ENCODE measurements at places on chromosomes 5 and 9.

- H3K27me3 ChIP-seq = no peaks in the 10 kb centered on the region
- peaks cover 24% of the 10 kb centered on the region for H3K4me1 ChIP-seq
- H3K27ac ChIP-seq = no peak overlapping the region
- no peaks in the 10 kb centered on the region for H3K36me3 ChIP-seq
- no peak overlapping the region for H3K4me3 ChIP-seq
- DNase-seq = peak; percentile 59
These were observed 52.7 kb upstream of the ERCC6L2 start for GRCh38 chr9:95822583-95823431.

DNA sequence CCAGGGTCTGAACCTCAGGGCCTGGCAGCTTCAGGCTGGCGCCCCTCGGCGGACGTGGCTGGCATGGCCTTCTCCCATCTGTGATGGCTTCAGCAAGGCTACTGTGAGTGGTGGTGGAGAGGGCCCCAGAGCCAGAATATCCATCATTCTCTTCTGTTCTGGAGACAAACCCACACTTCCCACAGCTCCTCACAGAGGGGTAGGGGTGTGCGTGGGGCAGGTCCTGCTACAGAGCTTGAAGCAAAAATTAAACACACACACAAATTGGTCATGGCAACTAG lies 9.6 kb downstream of the GPX3 start:
- H3K4me1 ChIP-seq = no peaks in the 10 kb centered on the region
- peaks cover 65% of the 10 kb centered on the region for H3K36me3 ChIP-seq
- no peak overlapping the region for H3K27ac ChIP-seq

- DNase-seq = peak; percentile 24
- H3K4me1 ChIP-seq = no peaks in the 10 kb centered on the region
- H3K36me3 ChIP-seq = no peaks in the 10 kb centered on the region
- no peaks in the 10 kb centered on the region for H3K27me3 ChIP-seq
- no peak overlapping the region for H3K4me3 ChIP-seq
These were observed 138.6 kb downstream of the ARRDC3 start for GRCh38 chr5:91244380-91245073.

DNA sequence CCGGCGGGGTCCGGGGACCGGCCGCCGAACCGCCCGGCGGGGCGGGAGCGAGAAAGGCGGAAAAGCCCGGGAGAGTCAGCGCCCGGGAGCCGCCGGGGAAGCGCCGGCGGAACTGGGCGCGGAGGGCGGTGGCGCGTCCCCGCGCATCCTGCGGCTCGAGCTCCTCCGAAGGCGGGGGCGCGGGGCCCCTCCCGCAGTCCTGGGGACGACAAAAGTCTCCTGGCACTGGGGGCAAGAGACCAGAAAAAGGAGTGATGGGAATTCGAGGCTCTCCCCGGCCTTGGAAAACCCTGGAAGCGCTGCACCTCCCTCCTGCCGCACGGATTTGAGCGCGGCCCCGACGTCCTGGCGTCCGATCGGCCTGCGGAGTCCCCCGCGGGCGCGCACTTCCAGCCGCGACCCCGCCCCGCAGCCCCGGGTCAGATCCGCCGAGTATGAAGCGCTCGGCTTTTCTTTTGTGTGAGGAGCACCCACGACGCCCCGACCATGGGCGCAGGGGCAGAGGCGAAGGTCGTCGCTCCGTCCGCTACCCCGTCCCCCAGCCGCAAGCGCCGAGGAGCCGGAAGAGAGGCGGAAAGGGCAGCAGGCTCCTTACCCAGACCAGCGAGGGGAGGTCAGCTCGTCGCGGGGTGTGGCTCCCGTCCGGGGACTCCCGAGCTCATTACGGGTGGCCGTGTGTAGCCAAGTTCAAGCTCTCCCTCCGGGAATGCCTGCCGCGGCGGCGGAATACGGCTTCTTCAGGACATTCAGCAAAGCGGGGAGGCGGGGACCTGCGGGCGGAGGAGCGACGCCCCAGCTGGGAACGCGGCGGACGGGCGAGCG lies at the start of gene EPB41L4A:
TSS of gene EPB41L4A (minus strand) at position 114 of the 822 bp plus-strand sequence. CDS start 238 bp downstream, outside the sequence.
- no peaks in the 10 kb centered on the region for H3K36me3 ChIP-seq
- H3K27me3 ChIP-seq = no peaks in the 10 kb centered on the region
- no peak within 1 kb of the TSS for H3K27ac ChIP-seq
- H3K4me1 ChIP-seq = no peaks in the 10 kb centered on the region
- peak within 1 kb of the TSS; percentile 97 for H3K4me3 ChIP-seq
- peak; percentile 59 for DNase-seq

DNA sequence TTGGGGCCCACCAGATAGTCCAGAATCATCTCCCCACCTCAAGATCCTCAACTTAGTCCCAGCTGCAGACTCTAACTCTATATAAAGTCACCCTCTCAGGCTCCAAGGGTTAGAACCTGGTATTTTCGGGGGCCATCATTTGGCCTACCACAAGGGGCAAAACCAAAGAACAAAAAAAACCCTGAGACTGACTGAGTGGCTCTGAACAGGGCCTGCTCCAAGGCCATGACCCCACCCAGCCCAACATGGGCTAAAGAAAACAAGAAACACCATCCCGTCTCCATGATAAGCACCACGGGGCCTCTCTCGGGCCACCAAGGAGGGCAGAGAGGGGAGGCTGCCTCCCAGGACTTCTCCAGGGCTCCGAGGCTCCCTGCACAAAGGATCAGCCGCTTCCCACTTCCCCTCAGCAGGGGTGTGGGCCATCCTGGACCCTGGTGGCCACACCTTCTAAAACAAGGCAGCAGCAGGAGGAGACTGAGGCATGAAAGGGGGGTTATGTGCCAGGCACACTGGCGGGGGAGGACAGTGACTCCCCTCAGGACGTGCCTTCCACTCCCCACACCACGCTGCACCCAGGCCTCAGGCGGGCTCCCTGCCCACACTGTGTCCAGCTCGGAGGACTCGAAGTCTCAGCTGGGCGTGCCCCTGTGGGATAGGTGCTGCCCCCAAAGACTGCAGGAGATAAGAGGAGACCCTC lies 51.5 kb downstream of the SEMA4D start:
- no peak for DNase-seq
- H3K4me3 ChIP-seq = no peak overlapping the region
- peaks cover 13% of the 10 kb centered on the region for H3K4me1 ChIP-seq
- no peak overlapping the region for H3K27ac ChIP-seq

DNA sequence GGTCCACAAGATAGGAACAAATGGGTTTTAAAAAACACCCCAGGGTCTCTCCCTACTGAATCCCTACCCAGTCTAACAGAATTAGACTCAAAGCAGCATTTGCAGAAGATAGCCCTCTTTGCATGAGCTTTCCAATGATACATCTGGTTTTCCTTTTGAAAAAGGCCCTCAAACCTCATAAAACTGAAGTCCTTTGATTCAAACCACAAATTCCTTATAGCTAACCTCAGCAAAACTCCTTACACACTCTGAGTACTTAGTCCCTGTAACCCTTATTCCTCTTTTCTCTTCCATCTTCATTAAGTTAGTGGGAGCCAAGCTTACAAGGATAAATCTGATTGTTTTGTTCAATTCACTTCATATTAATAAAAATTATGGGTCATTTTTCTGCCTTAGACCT lies 90.5 kb upstream of the TNC start:
- H3K27ac ChIP-seq = no peak overlapping the region
- no peaks in the 10 kb centered on the region for H3K27me3 ChIP-seq
- no peak overlapping the region for H3K4me3 ChIP-seq

DNA sequence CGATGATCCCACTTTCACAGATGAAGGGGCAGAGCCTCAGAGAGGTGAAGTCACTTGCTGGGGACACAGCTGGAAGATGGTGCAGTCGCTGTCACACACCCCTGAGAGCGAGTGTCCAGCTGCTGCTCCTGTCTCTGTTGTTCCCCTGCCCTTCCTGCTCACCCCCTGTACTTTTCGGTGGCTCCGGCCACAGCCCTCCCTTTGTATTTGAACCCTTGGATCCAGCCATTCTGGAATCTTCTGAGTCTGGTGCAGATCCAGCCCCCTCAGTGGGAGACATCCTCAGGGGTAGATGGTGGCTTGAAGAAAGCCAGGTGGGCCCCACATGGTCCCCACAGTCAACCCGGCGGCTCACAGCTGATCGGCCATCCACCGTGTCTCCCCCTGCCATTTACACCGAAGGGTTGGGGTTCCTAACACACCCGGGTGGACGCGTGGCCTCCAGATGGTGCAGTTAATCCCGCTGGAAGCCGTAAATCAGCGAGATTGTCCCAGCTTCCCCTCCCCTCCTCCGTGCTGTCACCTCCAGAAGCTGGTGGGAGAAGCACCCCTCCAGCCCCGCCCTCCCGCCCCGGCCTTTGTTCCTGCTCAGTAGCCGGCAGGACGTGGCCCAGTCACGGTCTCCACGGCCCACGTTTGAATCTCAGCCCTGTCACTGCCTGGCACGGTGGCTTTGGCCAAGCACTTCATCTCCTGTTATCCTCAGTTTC lies 204.8 kb downstream of the C9orf50 start:
- H3K27ac ChIP-seq = peak overlapping the region; percentile 50
- H3K4me3 ChIP-seq = no peak overlapping the region
- no peaks in the 10 kb centered on the region for H3K36me3 ChIP-seq

DNA sequence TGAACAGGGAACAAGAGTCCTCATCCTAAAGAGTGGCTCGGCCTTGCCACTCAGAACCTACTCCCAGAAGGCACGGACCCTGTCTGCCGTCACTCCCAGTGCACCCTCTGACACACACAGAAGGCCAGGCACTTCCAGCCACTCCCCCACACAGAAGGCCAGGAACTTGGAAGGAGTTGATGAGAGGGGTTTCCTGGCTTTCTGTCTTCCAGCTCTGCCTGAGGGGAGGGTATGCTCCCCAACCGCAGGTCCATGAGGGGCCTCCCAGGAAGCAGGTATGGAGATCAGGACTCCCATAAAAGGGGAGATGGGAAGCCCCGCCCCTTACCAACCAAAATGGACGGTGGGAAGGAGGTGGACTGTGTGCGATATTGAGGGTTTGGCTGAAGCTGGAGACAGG lies 247.6 kb upstream of the IRX4 start:
- no peaks in the 10 kb centered on the region for H3K27me3 ChIP-seq
- no peak overlapping the region for H3K4me3 ChIP-seq
- H3K36me3 ChIP-seq = no peaks in the 10 kb centered on the region
- no peak overlapping the region for H3K27ac ChIP-seq
- DNase-seq = no peak

DNA sequence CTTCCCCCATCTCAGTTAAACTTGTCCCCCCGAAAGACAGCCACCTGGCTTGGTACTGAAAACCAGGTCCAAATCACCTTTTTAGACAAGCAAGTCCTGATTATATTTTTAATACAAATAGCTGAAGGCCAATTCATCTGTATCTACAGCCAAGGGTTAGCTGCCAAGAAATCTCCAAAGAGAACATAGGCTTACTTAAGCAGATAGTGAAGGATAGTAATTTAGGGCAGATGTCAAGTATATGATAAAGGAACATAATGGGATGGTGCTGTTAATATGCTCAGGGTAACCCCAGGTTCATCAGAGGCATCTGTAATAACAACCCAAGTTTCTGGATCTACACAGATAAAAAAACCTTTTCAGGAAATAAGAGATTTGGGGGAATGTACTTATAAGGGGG lies 133.0 kb downstream of the EBF1 start:
- H3K27me3 ChIP-seq = no peaks in the 10 kb centered on the region
- no peaks in the 10 kb centered on the region for H3K36me3 ChIP-seq
- no peak overlapping the region for H3K27ac ChIP-seq
- no peak overlapping the region for H3K4me3 ChIP-seq
- DNase-seq = no peak
- H3K4me1 ChIP-seq = no peaks in the 10 kb centered on the region

- H3K4me3 ChIP-seq = no peak overlapping the region
- H3K27me3 ChIP-seq = no peaks in the 10 kb centered on the region
- no peaks in the 10 kb centered on the region for H3K4me1 ChIP-seq
These were observed 56.8 kb downstream of the DRD1 start for GRCh38 chr5:175387144-175387543.

DNA sequence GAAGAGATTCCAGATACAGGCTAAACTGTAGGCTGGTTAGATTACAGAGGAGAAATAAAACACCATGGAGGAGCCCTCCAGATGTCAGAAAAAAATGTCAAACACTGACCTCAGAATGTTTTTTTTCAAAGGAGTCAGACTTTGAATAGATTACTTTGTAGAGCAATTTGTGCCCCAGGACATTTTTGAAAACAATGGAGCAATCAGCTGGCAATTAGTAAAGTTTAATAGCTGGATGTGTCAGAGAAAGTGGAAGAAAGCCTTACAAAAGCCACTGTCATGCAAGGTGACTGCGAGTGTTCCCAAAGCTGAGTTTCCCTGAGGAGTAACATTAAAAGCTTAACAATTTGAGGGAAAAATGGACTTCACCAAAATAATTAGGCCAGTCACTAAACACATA lies 417.8 kb upstream of the CTNND2 start:
- no peak overlapping the region for H3K4me3 ChIP-seq
- H3K4me1 ChIP-seq = peaks cover 7% of the 10 kb centered on the region
- no peak overlapping the region for H3K27ac ChIP-seq
- DNase-seq = no peak
- H3K27me3 ChIP-seq = no peaks in the 10 kb centered on the region
- H3K36me3 ChIP-seq = no peaks in the 10 kb centered on the region

GRCh38 chr9:104861397-104861796 lies 66.6 kb downstream of the ABCA1 start:
- DNase-seq = no peak
- no peaks in the 10 kb centered on the region for H3K36me3 ChIP-seq
- no peak overlapping the region for H3K27ac ChIP-seq

GRCh38 chr5:72179028-72179815 lies 71.9 kb downstream of the MAP1B start:
- H3K4me1 ChIP-seq = peaks cover 11% of the 10 kb centered on the region
- H3K36me3 ChIP-seq = peaks cover 3% of the 10 kb centered on the region
- no peaks in the 10 kb centered on the region for H3K27me3 ChIP-seq
- no peak for DNase-seq
- H3K4me3 ChIP-seq = no peak overlapping the region

- no peak overlapping the region for H3K4me3 ChIP-seq
- H3K36me3 ChIP-seq = no peaks in the 10 kb centered on the region
- H3K4me1 ChIP-seq = no peaks in the 10 kb centered on the region
- H3K27me3 ChIP-seq = no peaks in the 10 kb centered on the region
These were observed 81.7 kb upstream of the CTNND2 start for GRCh38 chr5:11985993-11986392.

DNA sequence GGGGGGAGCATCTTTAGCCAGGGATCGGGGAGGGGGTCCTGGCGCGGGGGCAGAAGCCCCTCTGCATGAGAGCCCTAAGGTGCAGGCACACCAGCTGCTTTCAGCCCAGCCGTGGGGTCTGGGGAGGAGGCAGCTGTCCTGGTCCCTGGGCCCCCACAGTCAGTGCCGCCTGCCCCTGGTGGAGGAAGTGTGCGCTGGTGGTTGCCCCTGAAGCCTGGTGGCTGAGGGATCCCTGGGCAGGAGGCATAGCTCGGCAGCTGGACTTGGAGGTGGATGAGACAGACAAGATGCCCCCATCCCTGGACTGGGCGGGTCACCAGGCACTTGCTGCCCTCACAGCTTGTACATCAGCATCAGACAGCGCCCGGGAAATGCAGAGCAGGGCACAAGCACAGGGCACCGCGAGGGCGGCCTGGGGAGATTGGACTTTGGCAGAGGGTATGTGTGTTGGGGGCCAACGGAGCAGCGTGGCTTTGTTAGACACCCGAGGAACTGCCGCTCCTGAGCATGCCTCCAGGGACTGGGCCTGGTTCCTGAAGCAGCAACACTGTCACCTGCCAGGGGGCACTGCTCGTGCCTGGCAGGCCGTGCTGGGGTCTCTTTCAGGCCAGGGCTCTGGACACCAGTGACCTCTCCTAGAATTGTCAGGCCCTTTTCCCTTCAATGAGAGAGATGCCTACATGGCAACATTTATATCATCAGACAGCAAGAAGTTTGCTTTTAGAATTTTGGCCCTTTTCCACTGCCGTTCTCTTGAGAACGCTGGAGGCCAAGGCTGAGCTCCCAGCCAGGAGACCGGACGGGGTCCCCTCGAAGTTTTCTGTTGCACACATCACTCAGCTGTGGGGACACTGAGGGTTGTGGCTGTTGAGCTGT lies 41.9 kb upstream of the CTSL start:
- peaks cover 17% of the 10 kb centered on the region for H3K36me3 ChIP-seq
- H3K4me1 ChIP-seq = peaks cover 20% of the 10 kb centered on the region
- no peaks in the 10 kb centered on the region for H3K27me3 ChIP-seq
- no peak overlapping the region for H3K27ac ChIP-seq
